Bronchial epithelial cell (primary cell): ENCODE measurements at places on chromosomes 7 and 10.

GRCh38 chr10:133275684-133276092 is 980 bp downstream of the ADAM8 start:
- peak; percentile 50 for DNase-seq

GRCh38 chr7:144682581-144683280 is 153.1 kb downstream of the TPK1 start:
- DNase-seq = no peak

DNA sequence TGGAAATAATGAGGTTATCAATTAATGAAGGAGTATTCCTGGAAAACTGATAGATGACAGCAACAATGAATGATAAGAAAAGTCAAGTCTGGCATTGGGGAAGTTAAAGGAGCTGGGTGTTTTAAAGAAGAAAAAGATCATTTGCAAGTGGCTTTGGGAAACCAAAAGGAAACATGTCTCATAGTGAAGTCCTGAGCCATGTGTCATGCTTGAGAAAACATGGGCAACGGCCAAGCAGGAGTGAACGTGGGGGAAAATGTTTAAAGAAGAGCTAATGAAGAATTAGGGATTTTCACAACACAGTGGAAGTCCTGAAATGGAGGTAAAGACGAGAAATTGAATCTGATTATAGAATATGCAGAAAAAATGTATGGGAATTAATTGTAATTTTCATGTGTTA is 1383.2 kb upstream of the CELF2 start:
- peak; percentile 75 for DNase-seq

- DNase-seq = no peak
These were observed 47.4 kb upstream of the SH2B2 start for GRCh38 chr7:102239206-102239820.

- peak; percentile 86 for DNase-seq
These were observed 8.4 kb upstream of the SNX13 start for GRCh38 chr7:17948526-17949238.

- DNase-seq = no peak
These were observed 233.9 kb downstream of the RPS24 start for GRCh38 chr10:78267598-78267997.

- no peak for DNase-seq
These were observed 6.3 kb downstream of the ATG9B start for GRCh38 chr7:151017953-151018420.

DNA sequence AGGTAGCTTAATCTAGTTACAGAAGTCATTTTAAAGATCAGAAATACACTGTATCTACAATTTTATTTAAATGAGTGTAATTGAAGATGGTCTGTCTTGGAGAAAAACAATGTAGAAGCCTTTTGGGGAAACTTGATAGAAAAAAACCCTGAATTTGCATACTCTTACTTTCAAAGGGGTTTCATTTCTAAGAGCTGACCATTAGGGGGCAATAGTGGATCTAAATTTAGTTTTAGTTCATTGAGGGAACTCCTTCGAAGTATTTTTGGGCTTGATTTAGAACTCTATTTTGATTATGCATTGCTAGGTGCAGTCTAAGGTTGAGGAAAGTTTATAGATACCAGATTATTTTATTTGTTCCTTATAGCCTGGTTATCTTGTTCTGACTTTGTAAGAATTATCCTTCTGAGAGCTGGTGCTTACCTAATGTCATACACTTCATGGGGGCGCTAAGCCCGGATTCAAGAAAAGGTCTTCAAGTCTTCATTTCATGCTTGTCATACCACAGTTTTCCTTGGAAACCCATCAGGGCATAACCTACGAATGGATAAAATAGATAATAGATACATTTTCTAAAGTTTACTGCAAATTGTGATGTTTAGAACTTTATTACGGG is 69.1 kb upstream of the MXI1 start:
- DNase-seq = peak; percentile 65

DNA sequence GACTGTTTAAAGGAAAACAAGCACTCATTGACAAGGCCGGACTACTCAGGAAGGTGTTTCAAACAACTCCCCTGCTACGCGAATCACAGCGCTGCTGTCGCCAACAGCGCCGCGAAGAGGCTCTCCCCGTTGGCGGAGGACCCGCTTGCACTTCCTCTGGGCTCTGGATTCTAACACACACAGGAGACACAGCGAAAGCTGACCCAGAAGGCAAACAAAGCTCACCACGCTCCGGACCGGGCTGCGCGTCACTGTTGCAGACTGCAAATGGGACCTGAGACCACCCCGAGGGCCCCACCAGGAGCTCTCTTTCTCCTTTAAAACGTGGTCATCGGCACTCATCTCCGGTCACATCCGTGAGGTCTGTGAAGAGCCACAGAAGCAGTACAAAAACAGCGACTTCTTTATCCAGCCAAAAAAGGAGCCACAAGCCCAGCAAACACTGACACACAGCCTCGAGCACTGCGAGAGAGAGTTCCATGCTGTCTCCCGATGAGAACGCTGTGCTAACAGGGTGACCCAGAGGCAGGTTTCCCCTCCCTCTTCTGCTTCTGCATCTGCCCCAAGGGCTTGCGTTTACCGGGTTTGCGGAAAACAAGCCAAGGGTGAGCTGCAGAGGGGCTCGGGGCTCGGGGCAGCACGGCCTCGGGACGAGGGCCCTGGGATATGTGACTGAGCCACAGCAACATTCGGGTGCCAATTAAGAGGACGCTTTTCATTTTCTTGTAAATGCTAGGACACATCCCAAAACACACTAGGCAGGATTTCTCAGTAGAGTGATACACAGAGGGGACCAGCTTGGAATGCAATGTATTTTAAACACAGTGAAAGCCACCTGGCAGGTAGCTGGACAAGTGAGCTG is 41.3 kb downstream of the AMZ1 start:
- DNase-seq = peak; percentile 18

GRCh38 chr7:127702938-127703337 is 50.9 kb downstream of the SND1 start:
- DNase-seq = no peak

DNA sequence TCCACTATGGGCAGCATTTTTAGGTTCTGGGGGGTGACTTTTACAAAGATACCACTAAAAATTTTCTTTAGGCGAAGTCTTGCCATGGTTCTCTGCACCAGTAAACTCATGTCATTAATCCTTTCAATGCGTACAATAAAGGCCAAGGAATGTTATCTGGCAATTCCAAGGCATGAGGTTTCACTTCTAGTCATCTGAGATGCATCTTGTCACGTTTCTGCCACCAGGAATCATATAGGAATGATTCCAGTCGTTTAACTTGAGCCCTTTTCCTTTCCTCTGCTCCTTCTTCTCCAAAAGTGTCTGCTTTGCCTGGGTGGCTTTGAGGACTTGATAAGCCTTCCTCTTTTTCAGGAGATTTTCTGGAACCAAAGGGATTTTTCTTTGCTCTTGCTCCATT is 56.8 kb downstream of the COBL start:
- no peak for DNase-seq

DNA sequence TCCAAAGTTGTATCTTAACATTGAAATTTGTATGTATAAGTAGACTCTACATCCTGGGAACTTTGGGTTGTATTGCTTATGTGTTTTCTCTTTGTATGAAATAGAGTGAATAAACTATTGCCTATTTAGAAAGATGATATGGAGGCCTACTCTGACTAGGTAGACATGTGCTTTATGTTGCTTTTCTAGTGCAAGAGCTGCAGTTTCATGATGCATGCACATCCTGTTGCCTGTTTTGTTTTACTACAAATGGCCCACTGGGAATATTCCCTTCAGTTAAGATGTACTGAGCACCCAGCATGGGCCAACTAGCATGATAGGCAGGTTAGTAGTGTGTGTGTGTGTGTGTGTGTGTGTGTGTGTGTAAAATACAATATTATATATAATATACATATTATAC is 282.1 kb upstream of the LRGUK start:
- DNase-seq = no peak

DNA sequence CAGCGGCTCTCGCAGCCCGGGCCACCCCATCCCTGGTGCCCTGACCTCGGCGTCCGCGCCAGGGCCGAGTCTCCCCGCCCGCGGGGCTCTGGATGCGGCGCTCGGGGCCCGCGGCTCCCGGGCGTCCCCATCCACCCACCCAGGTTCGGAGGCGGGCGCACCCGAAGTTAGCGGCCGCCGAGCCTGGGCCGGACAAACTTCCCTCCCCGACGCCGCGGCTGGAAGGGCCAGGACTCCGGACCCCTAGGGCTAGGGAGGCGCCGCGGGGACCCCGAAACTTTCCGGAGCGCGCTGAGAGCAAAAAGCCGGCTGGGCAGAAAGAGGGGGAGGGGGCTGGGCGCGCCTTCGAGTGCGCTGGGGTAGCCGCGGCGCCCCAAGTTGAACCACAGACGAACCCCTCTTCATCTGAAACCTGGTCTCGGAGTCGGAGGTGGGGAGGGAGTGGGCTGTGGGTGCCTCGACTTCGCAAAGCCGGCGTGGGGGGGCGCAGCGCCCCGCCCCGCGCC is 3.7 kb upstream of the ELFN1 start:
- DNase-seq = no peak

- DNase-seq = peak; percentile 54
These were observed 44.3 kb downstream of the MACC1 start for GRCh38 chr7:20172736-20173334.

DNA sequence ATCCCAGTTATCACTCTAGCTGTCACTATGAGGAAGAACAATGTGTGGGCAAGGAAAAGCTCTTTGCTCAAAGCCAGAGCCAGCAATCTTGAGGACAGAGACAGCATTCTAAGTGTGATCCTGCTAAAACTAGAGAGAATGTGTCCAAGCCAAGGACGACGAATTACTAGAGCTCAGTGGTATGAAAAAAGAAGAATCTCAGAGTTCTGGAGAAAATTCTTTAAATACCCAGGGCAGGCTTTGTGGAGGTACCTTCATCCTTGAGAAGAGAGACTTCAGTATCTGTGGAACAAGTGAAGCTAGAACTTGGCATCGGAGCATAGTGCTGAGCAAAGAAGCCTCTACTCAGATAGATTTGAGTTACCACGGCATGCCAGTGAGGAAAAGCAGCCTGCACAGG is 209.8 kb downstream of the TRIL start:
- no peak for DNase-seq

- DNase-seq = no peak
These were observed 134.9 kb downstream of the SH2D4B start for GRCh38 chr10:80672613-80673012.

DNA sequence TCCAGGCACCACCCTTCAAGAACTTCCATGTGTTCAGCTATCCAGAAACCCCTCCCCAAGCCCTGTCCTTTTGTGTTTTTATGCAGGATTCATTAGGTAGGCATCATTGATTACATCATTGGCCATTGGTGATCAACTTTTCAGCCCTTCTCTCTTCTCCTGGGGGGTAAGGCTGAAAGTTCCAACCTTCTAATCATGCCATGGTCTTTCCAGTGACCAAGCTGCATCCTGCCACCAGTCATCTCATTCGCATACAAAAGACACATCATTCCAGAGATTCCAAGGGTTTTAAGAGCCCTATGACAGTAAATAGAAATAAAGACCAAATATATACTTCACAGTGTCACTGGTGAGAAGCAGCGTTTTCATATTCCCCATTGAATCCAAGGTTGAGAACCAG is 48.2 kb downstream of the DNAJC12 start:
- no peak for DNase-seq

- DNase-seq = no peak
These were observed 75.1 kb upstream of the KMT2E start for GRCh38 chr7:104938741-104939390.

DNA sequence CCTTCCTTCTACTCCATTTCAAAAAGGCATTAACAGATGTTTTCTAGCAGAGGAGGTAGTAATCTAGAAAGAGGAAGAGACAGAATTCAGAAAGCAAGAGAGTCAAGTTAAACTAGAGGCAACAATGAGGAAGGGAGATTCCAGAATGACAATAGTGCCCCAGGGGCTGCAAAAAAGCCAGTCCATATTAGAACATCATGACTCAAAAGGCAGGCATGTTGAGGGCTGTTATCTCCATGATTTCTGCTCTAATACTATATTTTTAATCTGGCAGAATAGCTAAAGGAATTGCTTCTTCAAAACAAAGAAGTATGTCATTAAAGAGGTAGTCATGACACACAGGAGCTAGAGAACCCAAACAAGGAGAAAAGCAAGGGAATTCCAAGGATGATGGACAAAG is 599.6 kb downstream of the INHBA start:
- peak; percentile 90 for DNase-seq

DNA sequence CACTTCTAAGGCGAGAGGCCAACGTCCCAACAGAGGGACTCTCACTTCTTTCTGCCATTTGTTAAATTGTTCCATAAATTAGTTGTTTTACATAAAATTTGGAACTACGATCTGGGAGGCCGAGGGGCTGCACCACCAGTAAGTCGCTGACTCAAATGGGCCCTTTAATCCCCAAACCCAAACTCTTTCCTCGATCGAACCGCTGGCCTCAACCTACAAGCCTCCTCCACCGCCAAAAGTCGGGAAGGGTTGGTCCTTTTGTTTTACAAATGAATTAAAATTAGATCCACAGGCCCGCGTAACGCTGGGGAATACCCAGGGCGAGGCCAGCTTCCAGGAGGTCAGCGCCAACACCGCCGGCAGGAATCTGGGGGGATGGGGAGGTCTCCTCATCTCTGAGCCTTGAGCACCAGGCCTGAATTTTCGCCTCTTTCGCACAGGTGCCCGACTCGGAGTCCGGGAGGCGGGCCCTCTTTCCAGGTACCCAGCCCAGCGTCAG is 1.2 kb upstream of the FOXI2 start:
- no peak for DNase-seq

DNA sequence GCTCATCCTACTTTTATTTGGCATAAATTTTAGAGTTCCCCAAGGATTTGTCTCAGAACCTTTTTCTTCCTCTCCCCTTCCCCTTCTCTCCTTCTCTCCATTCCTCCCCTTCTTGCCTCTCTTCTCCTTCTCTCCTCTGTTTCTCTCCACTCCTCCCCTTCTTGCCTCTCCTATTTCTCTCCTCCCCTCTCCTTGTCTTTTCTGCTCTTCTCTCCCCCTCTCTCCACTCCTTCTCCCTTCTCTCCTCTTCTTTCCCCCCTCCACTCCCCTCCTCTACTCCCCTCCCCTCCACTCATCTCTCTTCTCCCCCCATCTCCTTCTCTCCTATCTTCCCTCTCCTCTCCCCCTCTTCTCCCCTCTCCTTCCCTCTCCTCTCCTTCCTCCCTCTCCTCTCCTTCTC is 142.7 kb downstream of the CCDC71L start:
- DNase-seq = no peak

GRCh38 chr7:139108266-139109187 is 993 bp downstream of the ZC3HAV1 start:
- no peak for DNase-seq

GRCh38 chr10:44400541-44400940 is 15.6 kb upstream of the CXCL12 start:
- DNase-seq = no peak

DNA sequence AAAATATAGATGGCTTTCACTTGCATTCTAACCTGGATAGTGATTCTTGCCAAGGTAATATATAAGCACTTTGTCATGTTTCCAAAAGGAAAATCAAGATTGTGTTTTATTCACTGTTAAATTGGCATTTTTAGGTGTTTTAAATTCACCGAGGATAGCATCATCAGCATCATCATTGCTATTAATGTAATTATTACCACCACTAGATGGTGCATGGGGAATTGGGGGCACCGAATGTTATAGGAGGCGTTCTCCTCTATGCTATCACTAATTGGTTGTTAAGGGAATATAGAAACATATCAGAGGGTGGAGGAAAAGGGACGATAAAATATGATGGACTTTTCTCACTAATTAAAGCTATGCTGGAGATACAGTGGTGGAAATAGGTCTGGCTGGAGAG is 95.5 kb downstream of the CELF2 start:
- no peak for DNase-seq
